ENCODE measurements at places on chromosomes 13 and 19.

- no peak for DNase-seq
These were observed 24.1 kb downstream of the RFX1 start for GRCh38 chr19:13981988-13982501.

DNA sequence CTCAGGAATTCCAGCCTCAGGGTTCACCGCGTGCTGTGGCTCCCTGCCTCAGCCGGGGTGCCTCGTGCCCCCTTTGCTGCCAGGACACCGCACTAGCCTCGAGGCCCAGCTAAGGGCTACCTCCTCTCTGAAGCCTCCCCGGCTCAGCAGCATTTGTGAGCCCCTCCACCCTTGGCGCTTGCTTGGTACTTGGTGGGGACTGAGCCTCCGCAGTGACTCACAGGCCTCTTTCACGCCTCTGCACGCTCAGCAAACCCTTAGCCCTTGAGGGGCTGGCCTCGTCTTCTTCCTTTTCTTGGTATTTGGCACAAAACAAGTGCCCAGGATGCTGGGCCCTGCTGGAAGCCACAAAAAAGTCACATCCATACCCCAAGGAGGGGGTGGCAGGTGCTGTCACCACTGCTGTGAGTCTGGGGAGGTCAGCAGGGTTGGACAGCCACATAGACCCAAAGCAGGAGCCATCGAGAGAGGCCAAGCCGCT is 85.4 kb upstream of the TM9SF2 start:
- DNase-seq, result no peak

DNA sequence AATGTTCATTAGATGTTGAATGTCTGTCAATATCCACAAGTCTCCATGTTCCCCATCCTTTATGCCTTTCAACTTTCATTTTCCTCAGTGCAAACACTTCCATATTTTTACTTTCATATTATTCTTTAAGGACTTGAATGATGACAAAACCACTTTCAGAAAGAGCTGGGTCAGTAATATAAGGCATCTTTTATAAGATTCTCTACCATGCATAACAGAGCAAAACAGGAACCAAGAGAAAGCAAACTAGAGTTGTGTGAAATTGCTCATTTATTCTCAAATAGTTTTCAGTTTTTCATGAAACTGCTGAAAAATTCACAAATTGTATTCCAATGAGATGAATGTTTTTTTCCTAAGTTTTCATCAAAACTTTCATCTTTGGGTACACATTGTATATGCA is 1247.6 kb downstream of the PCDH17 start:
- no peak for DNase-seq

DNA sequence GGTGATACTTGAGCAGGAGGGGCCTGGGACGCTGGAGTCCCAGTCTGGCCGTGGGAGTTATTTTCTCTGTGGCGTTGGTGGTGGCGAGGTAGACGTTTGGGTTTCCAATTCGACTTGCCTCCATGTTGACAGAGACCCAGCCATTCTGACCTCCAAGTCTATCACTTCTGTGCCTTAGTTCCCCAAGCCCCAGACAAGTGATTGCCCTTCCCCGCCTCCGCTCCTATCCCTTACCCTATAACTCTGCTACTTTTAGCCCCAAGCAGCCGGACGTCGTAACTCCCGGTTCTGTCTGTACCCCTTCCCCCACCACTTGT is 549 bp downstream of the TIMM50 start:
- no peak for DNase-seq

- peak; percentile 16 for DNase-seq
These were observed 1.1 kb downstream of the INSR start for GRCh38 chr19:7292950-7293761.

Measured in neural crest cell (in vitro differentiated cells).